Temporal lobe (tissue), 4 donors: ENCODE measurements at places on chromosomes 1 and 21. TPM values are rescaled to one million over a fixed set of nuclear protein-coding genes. Genes with fewer than 3 reads are reported as not detected.

CELA2B gene
- total RNA-seq, result not detected

CYP4A11 gene
- under 0.01 TPM for total RNA-seq

LHX4 gene
- total RNA-seq, result not detected

EXTL2 gene
- total RNA-seq, result 25.3 TPM

RPE65 gene
- under 0.01 TPM for total RNA-seq

CA6 gene
- not detected for total RNA-seq

RNF186 gene
- total RNA-seq, result not detected

C1orf116 gene
- total RNA-seq, result under 0.01 TPM

TMPRSS3 gene
- total RNA-seq, result not detected

CD2 gene
- not detected for total RNA-seq

HP1BP3 gene
- total RNA-seq, result 375 TPM

CACNA1S gene
- total RNA-seq, result under 0.01 TPM

BACE2 gene
- 5.4 TPM for total RNA-seq

CD53 gene
- 2.7 TPM for total RNA-seq

LCE1F gene
- total RNA-seq, result not detected

PRPF38A gene
- total RNA-seq, result 17.2 TPM

AVPR1B gene
- not detected for total RNA-seq

MSH4 gene
- total RNA-seq, result 0.98 TPM

BGLAP gene
- total RNA-seq, result 0.25 TPM

PEX14 gene
- total RNA-seq, result 10.6 TPM

SPRR3 gene
- total RNA-seq, result not detected

RASAL2 gene
- total RNA-seq, result 28.8 TPM

HSF2BP gene
- 2.2 TPM for total RNA-seq

SLC9C2 gene
- total RNA-seq, result 1.2 TPM

SWT1 gene
- 35.9 TPM for total RNA-seq

PRKAA2 gene
- total RNA-seq, result 29.5 TPM

PTTG1IP gene
- 63.2 TPM for total RNA-seq
